T-helper 2 cell (primary cell): ENCODE measurements at places on chromosomes 6 and 20.

GRCh38 chr6:52509281-52510212 lies 67.3 kb downstream of the TRAM2 start:
- DNase-seq, result no peak

DNA sequence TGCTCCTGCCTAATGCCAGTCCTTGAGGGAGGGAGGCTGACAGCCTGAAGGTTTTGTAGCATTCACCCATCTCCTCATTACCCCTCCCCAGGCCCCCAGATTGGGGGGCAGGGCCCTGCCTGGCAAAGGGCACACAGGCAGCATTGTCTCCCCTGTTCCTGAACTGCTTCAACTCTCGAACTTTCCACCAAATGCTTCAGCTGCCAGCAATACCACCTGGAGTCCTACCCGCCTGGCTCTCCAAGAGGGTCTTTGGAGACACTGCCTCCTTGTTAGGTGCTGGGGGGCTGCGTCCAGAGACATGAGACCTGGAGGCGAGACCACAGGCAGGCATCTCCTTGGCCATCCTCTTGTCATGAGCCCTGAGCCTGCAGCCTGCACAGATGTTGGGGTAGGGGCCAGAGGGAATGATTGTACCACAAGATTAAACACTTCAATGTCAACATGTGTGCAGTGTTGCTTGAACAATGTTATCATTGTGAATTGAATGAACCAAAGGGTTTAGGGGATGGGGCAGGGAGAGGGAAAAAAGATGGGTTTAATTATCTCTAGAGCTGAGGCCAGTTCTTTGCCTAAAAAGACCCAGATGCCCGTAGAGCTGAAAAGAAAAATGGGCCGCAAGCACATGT lies 25.0 kb downstream of the BMP7 start:
- DNase-seq, result no peak

DNA sequence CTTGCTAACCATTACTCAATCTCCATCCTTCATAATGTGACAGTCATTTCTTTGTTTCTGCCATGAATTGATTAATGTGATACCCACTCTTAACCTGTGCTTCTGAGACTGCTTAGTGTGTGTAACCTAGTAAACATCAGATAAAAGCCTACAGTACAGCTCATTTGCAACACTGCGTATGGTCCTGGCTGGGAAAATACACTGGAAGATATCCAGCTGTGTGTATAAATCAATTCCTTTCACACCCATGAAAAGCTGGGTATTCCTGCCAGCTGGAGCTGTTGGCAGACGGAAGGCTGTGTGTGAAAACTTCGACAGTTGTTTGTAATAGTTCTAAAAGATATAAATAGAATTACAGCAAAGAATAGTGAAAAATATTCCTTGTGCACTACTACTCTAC lies 509.2 kb downstream of the FRK start:
- no peak for DNase-seq

- DNase-seq, result no peak
Observed at GRCh38 chr20:13638162-13638495, 603 bp downstream of the TASP1 start.

DNA sequence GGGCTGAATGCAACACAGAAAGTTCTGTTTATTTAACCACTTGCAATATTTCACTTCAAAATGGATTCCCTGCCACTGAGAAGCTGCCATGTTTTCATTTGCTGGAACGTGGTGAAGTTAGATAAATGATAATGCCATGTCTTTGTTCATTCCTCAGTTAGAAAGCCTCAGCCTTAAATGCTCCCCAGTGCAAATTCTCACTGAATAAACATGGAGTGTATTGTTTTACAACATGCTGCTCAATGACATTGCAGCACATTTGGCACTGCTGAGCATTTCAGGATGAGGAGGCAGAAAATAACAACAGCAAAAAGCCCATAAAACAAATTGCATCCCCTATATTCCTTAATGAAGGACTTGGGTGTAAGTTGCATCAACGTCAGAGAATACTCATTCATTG lies 913.8 kb upstream of the FLRT3 start:
- no peak for DNase-seq

- no peak for DNase-seq
Observed at GRCh38 chr6:127404594-127405178, 54.5 kb downstream of the KIAA0408 start.

GRCh38 chr6:149694921-149695320 lies 23.0 kb downstream of the LATS1 start:
- no peak for DNase-seq
